Naive thymus-derived CD8-positive, alpha-beta T cell (primary cell): ENCODE measurements at places on chromosomes 2 and 18. TPM values are rescaled to one million over a fixed set of nuclear protein-coding genes. Genes with fewer than 3 reads are reported as not detected.

AKAIN1 gene
- total RNA-seq, result not detected

RBM44 gene
- 0.91 TPM for total RNA-seq

CGREF1 gene
- 0.22 TPM for total RNA-seq

RTKN gene
- 0.47 TPM for total RNA-seq

DCAF17 gene
- total RNA-seq, result 36.6 TPM

ARHGAP28 gene
- not detected for total RNA-seq
